NCI-H187 (cell line): ENCODE measurements at places on chromosomes 2 and 18.

DNA sequence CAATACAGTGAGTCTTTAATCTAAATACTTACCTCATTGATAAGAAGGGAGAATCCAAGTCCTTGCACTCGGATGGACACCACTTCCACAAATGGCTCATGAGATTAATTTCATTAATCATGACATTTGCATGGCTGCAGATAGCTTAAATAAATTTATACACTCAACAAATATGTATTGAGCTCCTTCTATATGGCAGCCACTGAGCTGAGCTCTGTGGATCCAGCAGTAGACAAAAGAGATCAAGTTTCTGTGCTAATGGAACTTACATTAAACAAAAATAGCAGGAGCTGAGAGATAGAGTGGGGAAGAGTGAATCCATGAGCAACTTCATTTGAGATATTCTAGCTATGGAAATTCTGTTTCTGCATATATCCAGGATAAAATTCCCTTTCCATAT is 44.4 kb downstream of the RAB27B start:
- DNase-seq, result no peak

GRCh38 chr2:17470855-17471641 is 47.2 kb downstream of the RAD51AP2 start:
- no peak for DNase-seq

GRCh38 chr2:237295889-237296480 is 118.0 kb downstream of the COL6A3 start:
- no peak for DNase-seq

DNA sequence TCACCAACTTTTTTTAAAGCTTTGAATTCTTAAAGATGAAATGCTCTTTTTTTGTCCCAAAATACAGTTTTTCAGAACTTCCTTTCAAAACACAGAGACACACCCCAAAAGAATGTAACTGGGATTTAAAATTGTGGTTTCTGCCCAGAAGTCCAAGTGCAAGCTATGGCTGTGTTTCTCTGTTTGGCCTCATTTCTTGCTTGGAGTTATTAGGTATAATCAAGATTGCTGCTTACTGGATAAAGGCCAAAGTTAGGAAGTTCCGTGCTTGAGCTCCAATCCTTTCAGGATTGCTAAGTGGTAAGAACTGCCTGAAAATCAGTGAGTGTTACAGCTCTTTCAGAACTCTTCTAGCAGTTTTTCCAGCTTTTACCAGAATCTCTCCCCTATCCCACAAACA is 16.9 kb downstream of the ZBTB7C start:
- DNase-seq, result no peak

DNA sequence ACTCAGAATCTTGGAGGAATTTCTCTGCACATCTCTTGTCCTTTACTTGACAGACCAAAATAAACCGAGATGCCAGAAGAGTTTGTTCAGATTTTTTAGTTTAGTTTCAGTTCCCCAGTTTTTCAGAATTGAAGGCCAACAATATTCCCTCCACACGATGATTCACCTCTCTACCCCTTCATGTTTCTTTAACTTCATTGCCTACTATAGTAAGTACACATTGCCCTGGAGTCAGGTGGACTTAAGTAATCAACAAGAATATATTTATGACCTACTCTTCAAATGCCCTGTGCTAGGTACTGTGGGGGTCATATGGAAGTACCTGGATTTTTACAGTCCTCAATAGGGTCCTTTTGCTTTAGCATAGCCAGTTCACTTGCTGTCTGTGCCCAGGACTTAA is 79.6 kb upstream of the CTLA4 start:
- DNase-seq, result no peak

- DNase-seq, result peak; percentile 66
Measured at GRCh38 chr18:76493213-76494161, 1.6 kb downstream of the ZNF516 start.

- no peak for DNase-seq
Measured at GRCh38 chr18:48453330-48454066, 44.3 kb upstream of the ZBTB7C start.

DNA sequence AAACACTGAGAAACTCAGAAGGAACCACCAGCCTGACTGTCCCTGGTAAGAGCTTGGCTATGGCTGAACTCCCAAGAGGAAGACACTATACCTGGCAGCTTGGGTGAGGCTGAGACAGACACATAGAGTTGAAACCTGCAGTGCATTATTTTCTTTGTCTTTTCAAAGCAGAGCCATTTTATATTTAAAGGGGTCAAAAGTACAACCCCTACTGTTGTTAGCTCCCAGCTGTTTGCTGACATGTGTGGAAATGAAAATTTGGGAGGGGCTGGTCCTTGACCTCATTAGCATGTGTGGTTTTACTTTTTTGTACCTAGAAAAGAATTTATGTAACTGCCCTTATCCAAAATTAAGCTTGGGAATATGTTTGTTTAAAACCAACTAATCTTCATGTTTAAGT is 309.0 kb downstream of the RPRM start:
- DNase-seq, result no peak

DNA sequence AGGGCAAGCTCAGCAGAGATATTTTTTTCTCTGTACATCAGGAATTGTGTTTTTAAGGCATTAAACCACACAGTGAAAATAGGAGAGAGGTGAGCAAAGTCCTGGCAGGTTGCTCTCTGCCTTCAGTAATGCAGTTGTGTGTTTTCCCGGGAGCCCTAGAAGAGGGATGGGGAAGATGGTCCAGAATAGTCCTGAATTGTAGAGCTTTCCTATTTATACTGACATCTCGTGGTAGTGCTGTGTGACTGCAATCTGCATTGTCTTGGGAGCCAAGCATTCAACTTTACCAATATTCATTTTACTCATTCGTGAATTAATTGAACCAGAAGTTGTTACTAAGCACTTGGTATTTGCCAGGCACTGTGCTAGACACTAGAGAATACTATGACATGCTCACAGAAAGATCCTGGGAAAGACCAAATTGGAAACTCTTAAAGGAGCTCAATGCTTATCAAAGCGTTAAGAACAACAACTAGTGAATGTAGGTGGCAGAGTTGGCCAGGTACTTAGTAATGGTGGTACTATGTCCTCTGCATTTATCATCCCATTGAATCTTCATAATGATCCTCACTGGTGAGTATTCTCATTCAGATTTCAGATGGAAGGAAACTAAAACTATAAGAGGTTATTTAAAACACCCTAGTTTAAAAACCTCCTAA is 214.6 kb downstream of the TRIB2 start:
- peak; percentile 21 for DNase-seq

- no peak for DNase-seq
Measured at GRCh38 chr2:24906466-24906865, 13.6 kb downstream of the ADCY3 start.

- DNase-seq, result no peak
Measured at GRCh38 chr18:49905771-49906170, 92.4 kb upstream of the ACAA2 start.

- DNase-seq, result no peak
Measured at GRCh38 chr2:73935641-73936040, 9.0 kb downstream of the DGUOK start.

DNA sequence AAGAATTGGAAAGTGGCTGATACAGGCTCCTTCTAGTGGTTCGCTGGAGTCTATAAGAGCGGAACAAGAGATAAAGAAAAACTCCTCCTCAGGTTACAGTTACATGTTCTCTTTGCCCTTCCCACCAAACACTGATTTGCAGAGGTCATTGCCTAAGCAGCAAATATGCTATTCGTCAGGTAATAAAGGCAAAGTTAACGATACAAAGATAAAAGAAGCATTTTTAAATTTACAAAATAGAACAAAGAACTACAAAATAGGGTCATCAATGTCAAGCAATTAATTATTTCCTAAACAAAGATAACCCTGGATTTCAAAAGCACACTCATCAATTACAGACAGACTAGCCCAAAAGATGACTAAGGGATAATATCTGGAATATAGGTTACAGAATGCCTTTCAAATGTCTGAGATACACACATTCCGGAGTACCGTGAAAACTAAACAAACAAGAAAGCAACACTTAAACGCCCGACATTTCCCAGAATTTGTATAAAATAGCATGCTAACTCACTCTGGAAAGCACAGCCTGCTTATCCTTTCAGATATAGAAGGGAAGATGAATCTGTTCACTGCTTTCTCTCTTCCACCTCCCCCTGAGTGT is 186.4 kb downstream of the MREG start:
- DNase-seq, result no peak

- no peak for DNase-seq
Measured at GRCh38 chr18:10851824-10852319, 297.5 kb downstream of the PIEZO2 start.

DNA sequence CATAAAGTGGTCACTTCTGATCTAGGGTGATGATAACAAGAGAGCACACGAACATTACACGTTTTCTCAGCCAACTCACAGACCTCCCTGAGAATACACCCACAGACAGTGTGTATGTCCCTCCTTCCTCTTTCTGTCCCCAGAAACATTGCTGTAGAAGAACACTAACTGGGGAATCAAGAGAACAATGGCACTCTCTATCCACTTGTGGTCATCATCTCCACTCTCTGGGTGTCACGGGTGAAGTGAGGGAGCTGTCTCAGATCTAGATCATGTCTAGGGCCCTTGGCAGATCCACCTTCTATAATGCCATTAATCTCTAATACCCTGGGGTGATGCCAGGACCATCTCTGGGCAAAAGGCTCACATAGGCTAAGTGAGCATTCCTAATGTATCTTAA is 97.9 kb downstream of the DNER start:
- no peak for DNase-seq
